ENCODE measurements at places on chromosomes 4 and X.
A peak's percentile ranks its signal among the peaks of the same experiment; 100 is the strongest.

- DNase-seq = no peak
These were observed 1923.5 kb downstream of the STIM2 start for GRCh38 chr4:28784188-28784587.

- no peak for DNase-seq
These were observed 16.7 kb downstream of the BCOR start for GRCh38 chrX:40080894-40081678.

DNA sequence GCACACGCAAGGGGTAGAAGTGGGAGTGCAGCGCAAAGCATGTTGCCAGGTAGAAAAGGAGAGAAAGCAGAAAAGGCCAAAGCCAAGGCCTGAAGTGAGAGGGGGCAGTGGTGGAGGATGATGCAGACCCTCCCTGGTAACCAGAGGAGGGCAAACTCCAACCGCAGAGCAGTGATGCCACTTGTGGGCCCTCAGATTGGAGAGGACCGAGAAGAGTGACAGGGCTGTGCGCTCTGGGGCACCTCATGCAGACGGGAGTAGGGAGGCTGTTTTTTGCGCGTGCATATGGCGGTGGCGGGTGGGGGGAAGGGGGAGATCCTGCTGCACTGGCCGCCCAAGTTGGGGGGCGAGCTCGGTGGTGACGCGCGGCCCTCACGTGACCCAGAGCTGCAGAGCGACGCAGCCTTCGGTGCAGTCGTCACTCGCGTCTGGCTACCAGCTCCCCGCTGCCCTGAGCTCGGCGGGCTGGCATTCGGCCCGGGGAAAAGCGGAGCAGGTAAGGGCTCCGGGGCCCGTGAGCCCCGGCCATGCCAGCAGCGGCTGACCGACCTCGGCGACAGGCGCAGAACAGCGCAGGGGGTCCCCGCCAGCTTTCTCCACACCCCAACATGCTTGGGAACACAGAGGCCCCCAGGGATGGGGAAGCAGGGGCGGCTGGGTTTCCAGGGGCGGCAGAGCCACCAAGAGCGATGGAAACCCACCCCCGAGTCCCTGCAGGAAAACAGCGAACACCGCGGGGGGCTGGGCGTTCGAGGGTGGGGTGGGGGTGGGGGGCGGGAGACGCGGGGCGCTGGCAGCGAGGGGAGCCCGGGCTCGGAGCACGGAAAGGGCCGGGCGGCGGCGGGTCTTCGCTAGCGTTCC is at the start of gene BEX3:
Gene BEX3 (plus strand): TSS at position 421 of the 861 bp plus-strand sequence. CDS start 984 bp downstream, outside the sequence.
- no peak for DNase-seq

- DNase-seq = no peak
These were observed 28.5 kb downstream of the PHEX start for GRCh38 chrX:22060415-22061280.

DNA sequence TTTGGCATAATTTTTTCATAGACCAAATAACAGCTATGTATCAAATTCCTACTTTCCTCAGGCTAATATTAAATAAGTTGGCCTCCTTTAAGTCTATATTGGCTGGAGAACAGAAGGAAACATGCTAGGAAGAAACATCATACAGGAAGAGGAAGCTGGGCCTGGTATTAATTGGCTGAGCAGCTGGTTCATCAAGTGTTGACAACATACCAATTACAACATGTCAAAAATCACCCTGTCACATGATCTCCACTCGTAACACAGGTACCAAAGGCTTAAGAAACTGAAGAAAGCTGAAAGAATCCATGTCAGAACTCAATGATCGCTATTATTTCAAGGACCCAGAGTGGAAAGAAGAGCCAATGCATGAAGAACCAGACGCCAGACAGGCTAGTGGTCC is 10.5 kb downstream of the WDFY3 start:
- no peak for DNase-seq

DNA sequence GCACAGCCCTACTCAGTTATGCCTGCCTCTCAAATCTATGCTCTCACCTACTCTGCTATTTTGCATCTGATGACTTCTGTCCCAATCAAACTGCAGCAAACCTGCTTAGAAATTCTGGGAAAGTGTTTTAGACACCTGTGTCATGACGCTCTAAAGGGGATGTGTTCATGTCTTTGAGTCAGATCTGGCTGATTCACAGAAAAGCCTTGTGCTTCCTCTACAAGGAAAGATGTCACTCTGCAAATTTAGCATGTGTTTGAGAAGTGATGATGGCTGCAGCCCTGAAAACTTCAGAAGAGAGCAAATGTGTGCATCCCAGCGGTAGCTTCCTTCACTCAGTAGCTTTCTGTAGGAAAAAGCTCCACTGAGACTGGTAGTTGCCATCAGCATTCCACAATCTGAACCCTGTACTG is 235.4 kb downstream of the MGST2 start:
- DNase-seq = no peak

DNA sequence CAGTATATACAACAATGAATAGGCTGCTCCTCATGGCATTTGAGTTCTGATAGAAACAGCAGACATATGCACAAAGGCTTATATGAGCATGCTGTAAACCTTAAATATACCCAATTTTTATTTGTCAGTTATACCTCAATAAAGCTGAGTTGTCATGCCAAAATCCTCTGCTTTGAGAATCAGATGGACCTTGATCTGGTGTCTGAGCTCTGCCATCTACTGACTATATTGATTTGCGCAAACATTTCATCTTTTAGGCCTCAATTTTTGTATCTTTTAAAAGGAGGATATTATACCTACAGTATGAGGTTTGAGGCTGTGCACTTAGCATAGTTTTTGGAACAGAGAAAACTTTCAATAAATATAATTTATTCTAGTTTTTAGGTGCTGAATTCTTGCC is 85.2 kb downstream of the PRRG1 start:
- no peak for DNase-seq

- no peak for DNase-seq
These were observed 950 bp upstream of the TMEM271 start for GRCh38 chr4:576991-577498.

- no peak for DNase-seq
These were observed 77.4 kb downstream of the PLAC1 start for GRCh38 chrX:134580907-134581306.

GRCh38 chr4:139986106-139986505 is 167.9 kb downstream of the MAML3 start:
- no peak for DNase-seq

DNA sequence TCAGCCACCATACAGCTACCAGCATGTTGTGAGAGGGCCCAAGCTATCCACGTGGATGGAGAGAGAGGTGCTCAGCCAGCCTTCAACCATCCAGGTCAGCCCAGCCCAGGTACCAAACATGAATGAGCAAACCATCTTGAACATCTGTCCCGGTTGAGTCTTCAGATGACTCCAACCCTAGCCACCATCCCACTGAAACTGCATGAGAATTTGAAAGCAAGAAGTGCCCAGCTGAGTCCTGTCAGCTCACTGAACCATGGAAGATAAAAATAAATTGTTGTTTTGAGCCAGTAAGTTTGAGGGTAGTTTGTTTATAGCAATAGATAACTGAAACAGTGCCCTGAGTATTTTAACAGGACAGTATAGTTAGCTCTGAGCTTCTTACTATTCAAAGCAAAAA is 7.3 kb upstream of the SEL1L3 start:
- no peak for DNase-seq

DNA sequence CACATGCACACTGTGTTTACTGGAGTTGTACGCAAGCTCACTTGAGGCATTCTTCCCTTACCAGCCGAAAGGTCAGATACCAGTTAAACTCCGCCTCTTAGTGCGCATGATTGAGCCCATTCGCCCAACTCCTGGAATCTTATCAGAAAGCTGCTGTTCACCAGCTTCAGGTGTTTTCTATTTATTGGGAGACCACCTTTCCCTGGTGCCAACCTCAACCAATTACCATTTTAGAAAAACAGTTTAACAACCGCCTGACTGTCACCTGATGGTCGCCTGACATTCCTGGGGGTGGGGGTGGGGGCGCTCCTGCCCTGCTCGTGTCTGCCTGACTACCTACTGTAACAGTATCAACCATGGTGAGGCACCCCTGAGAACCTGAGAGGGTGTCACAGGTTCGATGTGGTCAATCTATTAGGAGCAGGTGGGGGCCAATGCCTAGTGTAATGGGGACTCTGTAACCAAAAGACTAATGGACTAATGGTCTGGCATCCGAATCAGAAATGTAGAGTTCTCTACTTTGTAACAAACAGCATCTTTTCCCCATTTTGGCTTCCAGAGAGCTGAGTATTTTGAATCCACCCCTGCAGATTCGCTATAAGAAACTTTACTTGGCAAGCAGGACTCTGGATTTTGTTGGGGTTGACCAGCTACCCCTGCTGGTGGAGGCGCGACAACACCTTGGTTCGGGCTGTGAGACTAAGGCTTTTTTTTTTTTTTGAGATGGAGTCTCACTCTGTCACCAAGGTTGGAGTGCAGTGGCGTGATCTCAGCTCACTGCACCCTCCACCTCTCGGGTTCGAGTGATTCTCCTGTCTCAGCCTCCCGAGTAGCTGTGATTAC is 58.2 kb upstream of the ZNF157 start:
- DNase-seq = peak; percentile 5

DNA sequence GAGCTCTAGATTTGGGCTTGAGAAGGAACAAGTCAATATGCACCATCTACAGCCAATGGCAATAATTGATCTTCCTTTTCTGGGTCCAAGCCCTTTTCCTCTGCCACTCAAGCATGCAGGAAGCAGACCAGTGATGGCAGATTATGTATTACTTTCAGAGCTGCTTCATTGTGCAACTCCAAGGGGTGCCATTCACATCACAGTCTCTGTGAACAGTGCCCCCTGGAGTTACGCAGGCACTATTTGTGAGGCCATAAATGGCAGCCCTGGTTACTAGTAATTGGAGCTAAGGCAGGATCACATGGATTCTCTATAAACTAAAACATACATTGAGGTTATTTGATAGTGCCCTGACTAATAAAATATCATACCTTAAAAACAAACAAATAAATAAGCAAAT is 313.4 kb upstream of the SLC7A11 start:
- DNase-seq = no peak

GRCh38 chr4:1290165-1290977 is 680 bp downstream of the MAEA start:
- DNase-seq = no peak

DNA sequence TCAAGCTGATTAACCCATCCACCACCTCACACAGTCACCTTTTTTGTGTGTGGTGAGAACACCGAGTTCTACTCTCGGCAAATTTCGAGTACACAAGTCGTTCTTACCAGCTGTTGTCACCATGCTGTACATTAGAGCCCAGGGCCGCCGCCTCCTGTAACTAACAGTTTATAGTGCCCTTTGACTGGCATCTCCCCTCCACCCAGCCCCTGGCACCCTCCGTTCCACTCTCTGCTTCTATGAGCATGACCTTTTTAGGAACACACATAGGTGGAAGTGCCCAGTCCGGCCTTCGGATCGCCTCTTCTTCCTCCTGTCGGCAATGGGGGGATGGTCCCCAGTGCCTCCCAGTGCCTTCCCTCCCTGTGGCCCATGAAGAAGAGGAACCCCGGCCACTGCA is 141.4 kb downstream of the STK32B start:
- no peak for DNase-seq

GRCh38 chr4:127685292-127685691 is 44.9 kb upstream of the SLC25A31 start:
- no peak for DNase-seq

DNA sequence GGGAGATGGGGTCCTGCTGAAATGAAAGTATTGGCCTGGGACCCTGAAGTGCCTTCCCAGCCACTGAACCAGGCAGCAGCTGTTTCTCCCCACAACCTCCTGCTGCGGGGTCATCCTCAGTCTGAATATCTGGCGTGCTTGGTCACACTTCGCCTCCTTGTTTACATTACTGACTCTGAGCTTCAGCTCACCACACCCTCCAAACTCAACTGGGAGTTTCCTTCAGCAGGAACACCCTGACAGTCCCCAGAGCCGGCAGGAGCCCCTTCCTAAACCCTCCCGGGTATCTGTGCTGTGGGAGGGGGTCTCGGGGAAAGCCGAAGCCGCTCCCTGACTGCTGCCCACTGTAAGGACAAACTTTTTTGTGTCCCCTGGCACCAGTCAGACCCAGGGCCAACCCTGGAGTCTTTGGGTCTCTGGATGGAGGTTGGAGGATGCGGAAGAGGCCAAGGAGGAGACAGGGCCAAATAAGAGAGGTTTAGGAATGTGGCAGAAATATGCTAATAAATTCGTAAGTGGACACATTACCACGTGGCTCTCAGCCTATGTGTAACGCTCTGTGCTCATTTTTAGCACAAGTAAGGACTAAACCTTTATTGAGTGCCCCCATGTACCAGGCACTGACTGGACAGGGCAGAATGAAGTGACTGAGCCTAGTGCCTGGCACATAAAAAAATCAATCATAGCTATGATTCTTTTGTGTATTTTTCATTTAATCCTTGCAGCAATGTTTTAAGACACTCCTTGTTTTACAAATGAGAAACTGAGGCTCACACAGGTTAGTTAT is 20.7 kb downstream of the FHDC1 start:
- no peak for DNase-seq

Data from H54 (cell line).